Activated CD4-positive, alpha-beta T cell treated with anti-CD3 and anti-CD28 coated beads for 24 hours (primary cell): ENCODE measurements at places on chromosomes 5 and 9.

DNA sequence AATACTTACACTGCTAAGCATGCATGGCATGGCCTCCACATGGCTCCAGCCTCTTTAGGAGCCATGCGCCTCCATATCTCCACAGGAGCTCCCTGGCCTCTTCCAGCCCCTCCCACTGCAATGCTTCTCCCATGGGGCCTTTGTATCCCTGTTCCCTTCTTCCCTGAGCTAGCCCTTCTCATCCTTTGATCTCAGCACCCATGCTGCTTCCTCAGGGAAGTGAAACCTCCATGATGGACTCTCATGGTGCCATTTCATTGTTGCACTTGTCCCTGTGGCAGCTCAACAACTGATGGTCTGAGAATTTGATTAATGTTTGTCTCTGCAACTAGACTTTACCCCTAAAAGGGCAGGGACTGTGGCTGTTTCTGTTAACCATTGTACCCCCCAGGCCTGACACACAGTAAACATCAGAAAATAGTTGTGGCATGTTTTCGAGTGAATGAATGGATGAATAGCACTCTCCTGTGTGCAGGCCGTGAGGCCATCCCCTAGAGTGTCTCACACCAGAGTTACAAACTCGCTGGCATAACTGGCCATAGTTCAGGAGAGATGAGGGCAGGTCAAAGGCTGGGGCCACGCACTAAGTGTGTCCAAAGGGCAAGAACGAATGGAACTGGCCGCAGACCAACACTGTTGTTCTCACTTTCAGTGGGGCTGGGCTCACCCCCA is 6.6 kb downstream of the IDNK start:
- no peak for DNase-seq

GRCh38 chr9:134707031-134707680 is 65.6 kb downstream of the COL5A1 start:
- no peak for DNase-seq

DNA sequence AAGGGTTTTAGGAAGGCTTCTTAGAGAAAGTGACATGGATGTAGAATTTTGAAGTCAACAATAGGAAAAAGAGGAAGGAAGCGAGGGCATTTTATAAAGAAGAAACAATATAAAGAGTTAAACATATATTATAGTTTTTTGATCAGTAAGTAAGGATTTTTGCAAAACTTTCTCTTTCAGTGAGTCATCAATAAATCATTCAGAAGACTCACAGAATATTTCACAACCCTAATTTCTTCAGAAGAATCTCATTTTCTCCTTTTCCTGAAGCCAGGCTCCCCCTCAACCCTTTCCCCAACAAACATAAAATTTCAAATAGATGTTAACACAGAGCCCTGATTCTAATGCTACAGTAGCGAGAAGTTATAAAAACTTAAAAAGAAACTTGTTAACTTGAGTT is 4.3 kb upstream of the COX7C start:
- no peak for DNase-seq

DNA sequence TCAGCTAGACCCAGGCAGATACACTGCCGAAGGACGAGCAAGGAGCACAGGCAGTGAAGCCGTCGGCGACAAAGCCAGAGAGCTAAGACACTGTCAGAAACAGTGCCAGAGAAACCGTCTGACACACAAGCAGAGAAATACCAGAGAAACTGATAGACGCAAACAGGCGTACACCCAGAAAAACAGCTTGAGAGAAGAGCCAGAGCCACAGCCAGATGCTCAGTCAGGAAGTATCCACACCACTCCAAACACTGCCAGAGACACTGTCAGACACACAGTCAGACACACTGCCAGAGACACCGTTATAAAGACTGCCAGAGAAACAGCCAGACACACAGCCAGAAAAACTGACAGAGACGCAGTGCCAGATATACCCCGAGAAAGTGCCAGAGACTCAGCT is 19.1 kb downstream of the CNTFR start:
- no peak for DNase-seq

DNA sequence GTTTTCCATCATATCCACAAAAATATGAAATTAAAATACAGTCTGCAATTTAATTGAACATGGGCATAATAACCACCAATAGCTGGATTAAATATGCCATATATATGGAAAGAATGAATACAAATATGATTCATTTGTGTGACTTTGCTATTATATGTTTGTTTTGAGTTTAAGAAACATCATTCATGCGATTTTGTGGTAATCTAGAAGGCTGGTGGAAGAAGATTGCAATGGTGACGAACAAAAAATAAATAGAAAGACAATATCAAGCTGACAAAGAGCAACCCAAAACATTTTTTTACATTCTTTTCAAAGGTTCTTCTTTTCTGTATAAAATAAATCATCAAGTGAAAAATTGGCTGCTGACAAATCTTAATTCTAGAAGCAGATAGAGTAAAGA is 610.0 kb downstream of the MAT2B start:
- DNase-seq: no peak

GRCh38 chr9:93256878-93257807 is 73.2 kb downstream of the WNK2 start:
- no peak for DNase-seq

DNA sequence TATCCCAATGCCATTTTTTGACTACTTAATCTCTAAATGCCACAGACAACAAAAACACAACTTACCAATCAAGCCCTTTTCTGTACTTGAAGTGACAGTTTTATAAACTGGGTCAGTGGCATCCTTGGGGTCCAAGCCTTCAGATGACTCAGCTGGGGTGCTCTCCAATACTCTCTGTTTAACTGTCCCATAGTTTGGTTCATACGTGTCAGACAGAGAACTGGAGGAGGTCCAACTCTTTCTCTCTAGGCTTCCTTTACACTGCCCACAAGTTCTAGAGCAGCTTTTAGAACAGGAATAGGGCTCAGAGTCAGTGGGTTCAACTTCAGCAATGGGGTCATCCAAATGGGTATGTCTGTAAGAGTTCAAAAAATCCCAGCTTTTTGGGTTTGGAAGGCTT is 166.9 kb downstream of the CDC42SE2 start:
- DNase-seq: no peak

DNA sequence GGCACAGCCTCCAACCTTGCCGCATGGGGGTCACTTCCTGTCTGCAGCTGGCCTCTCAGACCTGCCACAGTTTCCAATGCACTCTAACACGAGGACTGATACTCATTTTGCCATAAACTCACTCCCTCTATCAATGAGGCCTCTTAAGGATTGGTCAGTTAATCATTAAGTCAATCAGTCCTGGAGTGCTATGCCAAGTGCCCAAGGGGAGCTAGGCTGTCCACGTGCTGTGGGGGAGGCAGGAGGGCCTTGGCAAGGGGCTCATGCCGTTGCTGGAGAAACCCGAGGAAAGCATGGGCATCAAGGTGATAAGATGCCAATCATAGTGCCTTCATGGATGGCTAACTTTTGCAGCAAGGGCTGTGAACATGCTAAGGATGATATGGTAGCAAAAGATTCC is 1.7 kb upstream of the ALDH1B1 start:
- DNase-seq: no peak

DNA sequence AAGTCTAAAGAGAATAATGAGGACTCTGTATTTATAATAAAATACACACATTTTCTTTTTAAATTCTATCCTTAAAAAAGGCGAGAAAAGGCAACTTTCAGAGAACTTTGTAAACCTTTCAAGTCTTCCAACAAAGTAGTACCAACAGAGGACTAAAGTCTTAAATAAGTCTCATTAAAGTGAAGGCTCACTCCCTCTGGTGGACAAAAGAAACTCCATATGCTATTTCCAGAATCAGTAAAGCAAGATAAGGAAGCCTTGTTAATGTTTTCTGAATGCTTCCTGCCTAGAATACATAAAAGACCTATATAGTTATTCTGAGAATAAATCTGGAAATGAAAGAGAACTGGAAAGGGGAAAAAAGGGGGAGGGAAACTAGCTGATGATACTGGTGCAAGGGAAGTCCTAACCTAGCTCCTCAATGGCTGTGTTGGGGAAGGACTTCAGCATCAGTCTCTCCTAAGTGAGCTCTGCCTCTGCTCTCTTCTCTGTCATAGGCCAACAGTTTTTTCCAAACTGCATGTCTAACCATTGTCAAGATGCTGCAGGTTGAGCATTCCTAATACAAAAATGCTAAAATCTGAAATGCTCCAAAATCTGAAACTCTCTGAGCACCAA is 7.2 kb downstream of the HMGCS1 start:
- no peak for DNase-seq

DNA sequence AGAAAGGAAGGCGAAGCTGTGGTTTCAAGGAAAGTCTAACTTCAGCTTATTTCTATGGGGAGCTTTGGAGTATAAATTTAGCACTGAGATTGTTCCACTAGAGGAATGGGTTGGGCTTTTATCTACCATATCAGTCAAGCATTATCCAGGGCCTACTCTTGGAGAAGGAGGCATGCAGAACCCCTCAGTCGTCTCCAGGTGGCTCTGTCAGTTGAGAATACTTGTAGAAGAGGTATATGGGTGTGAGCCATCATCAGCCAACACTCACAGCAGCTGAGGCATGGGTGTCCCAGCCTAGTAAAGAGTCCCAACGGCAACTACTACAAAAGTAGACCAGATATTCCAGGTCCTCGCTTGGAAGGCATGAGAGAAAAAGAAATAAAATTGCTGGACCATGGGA is 548.5 kb upstream of the GRAMD2B start:
- DNase-seq: no peak

DNA sequence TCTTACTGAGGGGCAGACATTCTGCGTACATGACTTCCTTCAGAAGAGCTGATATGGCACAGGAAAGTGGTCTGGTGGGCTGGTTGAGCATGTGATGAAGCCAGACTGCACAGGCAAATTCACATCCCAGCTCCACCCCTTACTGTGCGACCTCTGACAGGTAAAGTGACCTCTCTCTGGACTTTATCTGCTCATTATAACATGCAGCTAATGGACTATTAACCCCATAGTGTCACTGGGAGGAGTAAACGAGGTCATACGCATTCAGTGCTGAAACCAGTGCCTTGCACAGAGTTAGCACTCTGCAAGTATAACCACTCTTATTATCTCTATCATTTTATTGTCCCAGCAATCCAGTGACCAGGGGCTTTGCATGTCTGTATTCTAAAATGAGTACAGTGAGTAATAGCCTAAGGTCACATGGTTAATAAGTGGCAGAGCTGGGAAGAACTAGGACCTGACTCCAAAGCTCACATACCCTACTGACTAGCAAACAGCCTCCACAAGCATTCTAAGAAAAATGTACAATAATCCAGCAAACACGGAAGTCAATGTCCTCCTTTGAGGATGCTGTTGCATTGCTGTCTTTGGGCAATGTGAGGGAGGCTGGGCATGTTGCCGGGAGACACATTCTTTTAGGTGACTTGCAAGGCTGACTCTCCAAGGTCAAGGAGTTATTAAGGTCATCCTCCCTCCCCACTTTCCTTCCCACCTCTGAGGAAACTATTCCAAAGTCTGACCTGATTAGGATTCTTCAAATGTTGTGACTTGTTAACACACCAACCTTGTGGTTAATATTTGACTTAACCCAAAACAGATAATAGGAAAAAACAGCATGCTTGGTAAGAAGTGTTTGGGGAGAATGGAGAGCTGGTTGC is 19.0 kb downstream of the GLRX start:
- DNase-seq: no peak

DNA sequence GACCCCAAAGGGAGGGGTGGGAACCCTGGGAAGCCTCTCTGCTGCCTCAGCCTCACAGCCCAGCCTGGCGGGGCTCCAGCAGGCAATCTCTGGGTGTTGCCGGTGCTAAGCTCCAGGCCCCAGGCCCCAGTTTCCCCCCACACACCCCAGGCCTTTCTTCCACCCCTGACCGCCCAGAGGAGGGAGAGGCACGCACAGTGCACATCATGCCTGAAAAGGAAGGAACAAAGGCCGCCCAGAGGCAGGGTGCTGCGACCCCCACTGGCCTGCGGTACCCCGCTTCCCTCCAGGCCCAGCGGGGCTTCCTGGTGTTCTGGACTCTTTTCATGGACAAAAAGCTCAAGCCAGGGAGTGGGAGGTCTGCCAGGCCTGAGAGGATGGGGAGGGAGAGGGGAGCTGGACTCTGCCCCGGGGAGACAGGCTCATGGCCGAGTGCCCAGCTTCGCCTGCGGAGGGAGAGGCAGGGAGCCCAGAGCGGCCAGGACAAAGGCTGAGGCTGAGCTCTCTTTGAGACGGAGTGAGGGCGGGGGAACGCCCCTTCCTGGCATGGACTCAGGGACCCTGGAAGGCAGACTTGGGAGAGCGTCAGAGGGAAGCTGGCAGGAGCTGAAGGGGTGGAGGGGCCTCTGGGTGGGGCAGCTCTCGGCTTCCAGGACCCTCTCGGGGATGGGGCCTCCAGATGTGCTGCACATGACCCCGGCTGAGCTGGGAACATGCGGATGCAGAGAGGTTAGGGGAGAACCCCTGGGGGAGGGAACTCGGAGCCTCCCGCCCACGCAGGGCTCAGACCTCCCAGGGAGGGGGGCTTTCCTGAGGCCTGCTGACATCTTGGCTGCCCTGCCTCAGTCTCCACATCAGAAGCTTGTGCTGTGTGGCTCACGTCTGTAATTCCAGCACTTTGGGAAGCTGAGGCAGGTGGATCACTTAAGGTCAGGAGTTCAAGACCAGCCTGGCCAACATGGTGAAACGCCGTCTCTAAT is 1.8 kb upstream of the ENTPD2 start:
- DNase-seq: no peak

DNA sequence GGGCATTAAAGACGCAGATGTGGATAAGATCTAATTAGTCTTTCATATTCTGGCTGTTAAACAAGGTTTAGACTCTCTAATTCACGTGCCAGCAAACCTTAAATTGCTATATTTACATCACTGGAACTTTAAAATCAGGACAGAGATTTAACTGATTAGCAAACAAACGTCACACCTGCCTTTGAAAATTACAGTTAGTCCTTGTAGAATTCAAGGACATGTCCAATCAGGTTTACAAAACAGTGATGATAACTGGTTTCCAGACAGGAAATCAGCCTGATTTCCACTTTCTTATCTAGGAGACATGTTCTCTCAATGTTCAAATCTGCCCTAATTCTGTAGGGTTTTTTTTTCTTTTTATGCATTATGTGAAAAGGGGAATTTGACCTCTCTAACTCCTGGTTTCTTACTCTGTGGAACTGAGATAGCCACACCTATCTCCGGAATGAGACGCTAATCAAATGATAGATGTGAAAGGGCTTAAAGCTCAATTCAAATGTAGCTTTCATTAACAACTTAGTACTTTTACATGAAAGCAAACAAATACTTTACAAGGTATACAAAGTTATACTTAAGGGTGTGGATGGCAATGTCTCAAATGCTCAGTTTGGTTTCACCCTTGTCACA is 26.5 kb downstream of the SPINK5 start:
- DNase-seq: no peak

- DNase-seq: no peak
These were observed 42.8 kb downstream of the RAPGEF1 start for GRCh38 chr9:131697097-131697496.

DNA sequence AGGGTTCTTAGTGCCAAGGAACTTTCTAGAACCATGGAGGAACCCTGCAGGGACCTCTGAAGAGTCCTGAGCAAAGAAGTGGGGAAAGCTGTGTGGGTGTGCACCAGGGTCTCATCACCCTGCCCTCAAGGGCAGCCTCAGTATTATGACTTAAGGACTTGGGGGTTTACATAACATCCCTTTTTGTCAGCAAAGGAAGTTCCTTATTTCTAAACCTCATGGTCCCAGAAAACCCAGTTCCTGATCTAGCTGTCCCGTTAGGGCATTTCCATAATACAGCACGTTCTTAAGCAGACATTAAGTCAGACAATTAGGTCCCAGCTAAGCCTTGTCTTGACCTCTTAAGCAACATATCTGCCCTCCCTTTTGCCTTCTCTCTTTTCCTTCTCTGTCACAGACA is 57.3 kb downstream of the DAPK1 start:
- DNase-seq: no peak

GRCh38 chr9:134623258-134624066 is 18.1 kb upstream of the COL5A1 start:
- DNase-seq: no peak
